ENCODE measurements at places on chromosomes 11 and 22.

- DNase-seq = no peak
Measured at GRCh38 chr22:42281284-42281683, 10.8 kb upstream of the TCF20 start.

GRCh38 chr22:27460591-27461347, 340.8 kb downstream of the MN1 start:
- no peak for DNase-seq

GRCh38 chr11:47595029-47595428, 818 bp upstream of the C1QTNF4 start:
- DNase-seq = no peak

DNA sequence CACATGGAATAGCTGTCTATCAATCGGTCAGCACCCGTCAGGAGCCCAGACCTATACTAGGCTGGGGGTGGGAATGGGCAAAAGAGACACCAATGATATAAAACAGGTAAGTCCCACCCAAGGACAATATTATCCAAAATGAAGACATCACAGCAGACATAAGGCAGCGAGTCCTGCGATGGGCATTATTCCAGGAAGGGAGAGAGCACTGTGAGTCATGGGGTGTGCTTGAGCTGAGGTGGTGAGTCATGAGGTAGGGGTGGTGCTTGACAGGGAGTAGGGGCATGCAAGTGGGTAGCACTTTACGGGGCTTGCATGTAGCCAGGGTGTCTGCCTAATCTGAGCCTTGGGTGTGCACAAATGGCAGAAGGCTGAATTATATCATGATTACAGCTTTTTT, 605.0 kb upstream of the CADM1 start:
- DNase-seq = no peak

GRCh38 chr11:13012056-13012661, 3.0 kb downstream of the RASSF10 start:
- no peak for DNase-seq

DNA sequence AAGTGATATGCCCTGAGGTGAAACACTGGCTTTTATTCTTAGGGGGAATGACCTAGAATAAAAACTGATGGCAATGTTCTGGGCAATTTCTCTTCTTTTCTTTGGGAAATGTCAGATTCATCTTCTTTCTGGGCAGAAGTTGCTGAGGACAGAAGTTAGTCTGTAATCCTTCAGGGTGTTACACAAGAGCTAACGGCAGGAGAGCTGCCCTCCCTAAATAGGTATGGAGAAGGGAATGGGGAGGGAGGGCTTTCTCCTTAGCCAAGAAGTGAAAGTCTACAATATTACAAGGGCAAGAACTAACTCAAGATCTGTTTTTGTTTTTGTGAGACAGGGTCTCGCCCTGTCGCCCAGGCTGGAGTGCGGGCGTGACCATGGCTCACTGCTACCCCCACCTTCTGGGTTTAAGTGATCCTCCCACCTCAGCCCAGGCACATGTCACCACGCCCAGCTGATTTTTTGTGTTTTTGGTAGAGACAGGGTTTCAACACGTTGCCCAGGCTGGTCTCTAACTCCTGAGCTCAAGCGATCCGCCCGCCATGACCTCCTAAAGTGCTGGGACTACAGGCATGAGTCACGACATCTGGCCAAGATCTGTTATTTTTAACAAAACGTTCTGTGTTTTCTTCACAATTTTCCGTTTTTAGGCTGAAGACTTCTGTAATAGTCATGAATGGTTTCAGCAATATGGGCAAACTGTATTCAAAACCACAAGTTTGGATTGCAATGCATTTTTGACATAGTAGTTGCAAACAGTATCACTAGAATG, 7.2 kb downstream of the PIWIL4 start:
- DNase-seq = no peak

DNA sequence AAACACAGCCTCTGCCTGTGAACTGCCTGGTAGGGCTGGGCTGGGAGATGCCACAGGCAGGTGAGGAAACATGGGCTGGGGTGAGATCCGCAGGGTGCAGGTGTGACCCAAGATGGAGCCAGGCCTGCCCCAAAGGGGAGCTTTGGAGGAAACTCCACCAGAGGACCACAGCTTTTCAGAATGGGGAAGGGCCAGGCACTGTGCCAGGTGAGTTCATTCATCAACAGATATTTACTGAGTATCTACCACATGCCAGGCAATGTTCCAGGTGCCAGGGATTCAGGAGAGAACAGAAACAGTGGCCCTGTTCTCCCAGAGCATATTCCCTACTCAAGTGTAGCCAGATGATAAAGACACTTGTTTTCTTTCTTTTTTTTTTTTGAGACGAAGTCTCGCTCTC, 11.2 kb downstream of the RTN4RL2 start:
- DNase-seq = no peak

- DNase-seq = no peak
Measured at GRCh38 chr11:71311176-71311925, 59.0 kb upstream of the SHANK2 start.

DNA sequence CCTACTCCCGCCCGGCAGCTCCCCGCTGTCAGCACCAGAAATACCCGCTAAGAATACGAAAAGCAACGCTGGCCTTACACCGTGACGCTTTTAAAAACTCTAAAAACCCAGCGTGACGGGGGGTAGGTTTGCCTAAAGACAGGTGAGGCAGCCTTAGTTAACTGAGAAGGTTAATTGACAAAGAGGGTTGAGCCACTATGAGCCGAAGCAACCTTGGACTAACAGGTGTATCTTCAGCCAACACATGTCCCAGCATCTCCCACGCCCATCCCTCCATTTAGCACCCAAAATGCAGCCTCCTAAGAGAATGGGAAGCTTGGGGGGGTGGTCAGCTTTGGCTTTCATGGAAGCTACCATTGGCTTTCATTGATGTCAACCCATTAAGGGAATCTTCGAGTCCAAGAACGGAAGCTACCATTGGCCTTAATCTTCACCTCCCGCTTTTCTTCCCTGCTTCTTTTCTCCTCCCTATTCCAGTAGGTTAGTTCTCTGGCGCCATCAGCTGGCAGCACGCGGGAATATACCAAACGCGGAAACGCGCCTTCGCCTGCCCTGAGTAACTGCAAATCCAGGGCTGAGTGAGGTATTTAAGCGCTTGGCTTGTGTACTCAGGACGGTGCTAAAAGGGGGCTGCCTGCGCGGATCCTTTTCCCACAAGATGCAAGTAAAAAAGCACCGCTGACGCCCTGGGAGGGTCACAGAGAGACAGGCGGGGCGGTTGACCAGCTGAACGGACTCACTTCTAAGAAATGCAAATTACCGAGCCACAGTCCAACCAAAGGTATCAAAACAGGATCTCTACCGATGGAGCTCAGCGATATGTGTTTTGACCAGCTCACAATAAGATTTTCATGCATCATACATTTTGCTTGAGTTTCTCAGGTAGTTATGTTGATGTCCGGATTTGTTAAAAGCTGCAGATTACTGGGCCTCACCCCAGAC, 38.5 kb upstream of the GLYATL1 start:
- no peak for DNase-seq

- DNase-seq = no peak
Measured at GRCh38 chr11:118353084-118353710, 6.2 kb upstream of the UBE4A start.

DNA sequence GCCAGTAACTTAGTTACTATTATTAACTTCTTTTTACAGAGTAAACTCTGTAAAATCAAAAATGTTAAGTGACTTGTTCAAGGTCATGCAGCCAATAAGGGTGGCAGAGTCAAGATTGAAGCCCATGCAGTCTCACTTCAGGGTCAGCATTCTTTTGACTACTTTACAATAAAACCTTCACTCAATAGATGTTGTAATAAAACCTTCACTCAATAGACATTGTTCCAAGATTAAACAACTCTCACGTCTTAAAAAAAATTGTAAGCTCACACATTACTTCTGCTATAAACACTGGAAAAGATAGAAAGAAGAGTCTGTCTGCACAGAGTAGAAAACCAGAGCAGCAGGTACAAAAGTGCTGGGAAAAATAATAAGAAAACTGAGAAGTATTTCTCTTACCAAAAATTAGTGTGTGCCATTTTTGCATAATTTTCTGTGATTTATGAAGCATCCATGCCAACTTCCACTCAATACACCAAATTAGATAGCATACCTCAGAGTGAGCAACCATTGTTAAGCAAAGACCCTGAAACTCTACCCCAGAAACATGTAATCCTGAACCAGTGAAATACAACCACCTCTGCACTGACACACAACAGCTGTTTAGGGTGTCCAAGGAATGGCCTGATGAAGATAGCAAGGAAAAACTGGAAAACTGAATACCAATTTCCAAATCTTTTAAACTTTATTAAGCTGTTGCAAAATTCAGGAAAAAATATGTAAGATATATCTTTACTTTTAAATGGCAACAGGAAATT, 4.9 kb upstream of the SOX6 start:
- DNase-seq = no peak

DNA sequence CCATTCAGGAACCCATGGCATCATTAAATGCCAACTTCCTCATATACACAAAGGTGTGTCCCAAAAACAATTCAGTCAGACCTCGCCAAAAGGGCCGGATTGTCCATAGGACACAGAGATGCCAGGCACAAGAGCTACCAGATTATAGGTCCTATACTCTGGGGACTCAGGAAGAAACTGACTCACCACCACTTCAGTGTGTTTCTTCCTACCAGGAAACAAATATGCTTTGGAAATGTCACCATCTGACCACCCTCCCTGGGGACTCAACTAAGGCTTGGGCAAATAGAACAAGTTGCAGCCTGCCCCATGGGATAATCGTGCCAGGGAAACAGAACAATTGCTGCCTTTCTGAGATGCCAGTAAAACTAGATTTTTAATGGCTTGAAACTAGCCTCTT, 11.7 kb downstream of the POU2AF3 start:
- no peak for DNase-seq
